ENCODE measurements at places on chromosomes 13 and 19. TPM values are rescaled to one million over a fixed set of nuclear protein-coding genes. Genes with fewer than 3 reads are reported as not detected.

DNA sequence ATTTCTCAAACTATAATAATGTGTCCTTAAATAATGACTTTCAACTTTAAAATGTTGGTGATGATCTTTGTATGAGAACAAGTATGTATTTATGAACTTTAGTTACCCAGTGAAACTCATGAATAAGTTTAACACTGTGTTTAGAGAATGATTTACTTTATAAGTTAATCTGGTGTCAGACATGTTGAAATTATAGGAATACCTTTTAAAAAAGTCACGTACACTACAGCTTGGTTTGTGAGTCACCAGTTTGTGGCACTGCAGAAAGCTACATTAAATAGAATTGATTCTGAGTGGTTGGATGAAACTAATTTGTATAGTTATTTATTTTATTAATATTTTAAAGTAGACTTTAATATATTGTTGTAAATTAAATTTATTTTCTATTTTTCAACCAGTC lies 1366.2 kb upstream of the PCDH20 start:
- no peak for DNase-seq

- no peak for DNase-seq
Measured at GRCh38 chr19:45567609-45568008, 17.0 kb downstream of the OPA3 start.

DNA sequence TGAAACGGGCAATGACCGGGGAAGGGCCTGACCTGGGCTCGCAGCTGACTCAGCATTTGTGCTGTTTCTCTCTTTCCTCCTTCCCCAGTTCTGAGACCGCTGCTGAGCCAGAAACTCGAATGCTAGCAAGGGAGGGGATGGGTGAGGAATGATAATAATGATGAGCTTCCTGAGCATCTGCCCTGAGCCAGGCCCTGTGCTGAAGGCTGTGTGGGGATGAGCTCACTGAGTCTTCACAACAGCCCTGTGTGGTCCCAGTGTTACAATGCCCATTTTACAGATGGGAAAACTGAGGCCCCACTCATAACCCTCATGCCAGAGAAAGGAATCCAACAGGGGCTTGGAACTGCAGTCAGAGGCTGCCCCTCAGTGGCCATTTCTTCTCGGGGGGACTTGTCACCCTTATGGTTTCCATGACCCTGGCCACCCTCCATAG lies 8.1 kb downstream of the SULT2B1 start:
- DNase-seq = no peak

- no peak for DNase-seq
Measured at GRCh38 chr19:8355631-8356402, 8.1 kb upstream of the ANGPTL4 start.

- no peak for DNase-seq
Measured at GRCh38 chr13:39618561-39618960, 15.6 kb upstream of the LHFPL6 start.

DNA sequence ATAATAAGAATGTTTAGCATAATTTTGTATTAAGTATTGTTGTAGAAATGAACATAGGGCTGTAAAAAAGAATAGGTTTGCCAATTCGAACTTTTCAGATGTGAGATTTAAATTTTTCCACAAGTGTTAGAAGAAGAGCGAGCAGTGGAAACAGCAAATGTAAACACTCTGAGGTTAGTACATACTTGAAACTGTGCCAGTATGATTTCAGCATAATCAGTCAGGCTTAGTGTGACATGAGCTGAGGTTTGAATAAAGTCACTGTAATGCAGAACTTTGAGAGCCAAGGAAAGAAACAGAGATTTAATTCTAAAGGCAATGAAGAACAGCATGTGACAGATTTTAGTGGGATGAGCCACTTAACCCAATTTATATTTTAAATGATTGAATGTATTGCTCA lies 2166.4 kb downstream of the PCDH9 start:
- no peak for DNase-seq

DNA sequence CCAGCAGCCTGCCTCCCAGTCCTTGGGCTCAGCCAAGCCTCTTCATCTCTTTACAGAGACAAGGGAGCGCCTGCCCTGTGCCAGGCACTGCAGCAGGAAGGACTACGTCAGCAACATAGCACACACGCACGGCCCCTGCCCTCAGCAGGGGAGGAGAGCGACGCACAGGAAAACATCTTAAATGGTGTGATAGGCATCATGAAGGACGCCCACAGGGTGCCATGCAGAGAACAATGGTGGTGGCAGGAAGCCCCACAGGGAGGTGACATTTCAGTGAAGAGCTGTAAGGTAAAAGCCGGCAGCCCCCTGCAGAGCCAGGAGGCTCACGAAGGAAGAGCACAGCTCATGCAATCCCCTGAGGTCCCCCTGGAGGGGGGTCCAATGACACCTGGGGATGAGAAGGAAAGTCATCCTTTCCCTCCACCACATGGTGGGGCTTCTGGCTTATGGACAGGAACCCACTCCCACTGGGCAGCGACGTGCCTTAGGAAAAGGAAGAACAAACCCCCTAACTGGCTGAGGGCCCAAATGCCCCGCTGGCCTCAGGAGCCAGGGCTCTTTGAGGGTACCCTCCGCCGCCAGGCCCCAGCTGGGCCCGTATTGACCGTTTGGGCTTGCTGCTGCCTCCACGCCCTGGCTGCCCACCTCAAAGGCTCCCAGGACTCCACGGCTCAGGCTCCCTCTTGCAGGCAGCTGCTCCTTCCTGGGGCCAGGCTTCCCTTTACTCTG lies 37.3 kb upstream of the C13orf42 start:
- DNase-seq = no peak

DNA sequence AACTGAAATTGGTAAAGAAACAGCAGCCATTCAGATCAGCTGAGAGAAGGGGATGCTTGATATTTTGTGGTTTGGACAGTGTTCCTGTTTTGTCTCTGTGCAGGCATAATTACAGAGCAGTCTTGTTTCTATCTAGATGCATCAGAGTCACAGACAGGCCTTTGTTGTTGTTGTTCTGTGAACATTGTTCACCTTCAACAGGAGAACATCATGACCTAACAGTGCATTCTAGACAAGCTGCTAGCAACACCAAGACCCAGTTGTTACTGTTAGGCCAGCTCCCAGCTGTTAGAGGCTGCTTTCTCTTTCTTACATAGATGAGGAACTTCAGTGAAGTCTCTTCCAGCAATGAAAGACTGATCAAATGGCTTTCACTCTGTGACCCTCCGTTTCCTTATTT lies 8.5 kb upstream of the LSR start:
- no peak for DNase-seq

- no peak for DNase-seq
Measured at GRCh38 chr19:28456708-28457320, 756.1 kb downstream of the UQCRFS1 start.

GRCh38 chr19:16496613-16496983 lies 404 bp downstream of the C19orf44 start:
- no peak for DNase-seq

GRCh38 chr19:14450168-14450874 lies 17.2 kb downstream of the PKN1 start:
- no peak for DNase-seq

DNA sequence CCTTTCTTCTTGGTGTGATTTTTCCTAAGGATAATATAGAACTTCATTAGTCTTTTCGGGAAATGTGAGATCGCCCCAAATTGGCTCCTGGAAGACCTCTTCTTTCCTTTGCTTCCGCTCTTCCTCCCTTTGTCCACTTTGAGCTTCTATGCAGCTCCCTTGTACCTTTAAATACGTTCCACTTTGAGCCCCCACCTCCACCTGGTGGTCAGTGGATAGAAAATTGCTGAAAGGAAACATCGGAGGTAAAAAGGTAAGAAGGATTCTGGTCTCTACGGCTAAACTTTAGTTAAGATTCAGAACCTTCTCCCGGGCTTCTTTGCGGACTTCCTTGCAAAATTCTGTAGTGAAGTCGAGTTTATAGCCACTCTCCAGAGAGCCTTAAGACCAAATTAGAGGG lies 55.0 kb upstream of the TM9SF2 start:
- no peak for DNase-seq

GRCh38 chr13:95083758-95084157 lies 217.5 kb downstream of the ABCC4 start:
- no peak for DNase-seq

- no peak for DNase-seq
Measured at GRCh38 chr19:50252111-50252886, 48.9 kb downstream of the MYH14 start.

GRCh38 chr19:58196901-58197616 lies 14.2 kb downstream of the ZNF274 start:
- no peak for DNase-seq

GRCh38 chr19:46000491-46001246 lies 5.4 kb downstream of the CCDC61 start:
- no peak for DNase-seq

GRCh38 chr13:92573467-92574057 lies 653.0 kb upstream of the GPC6 start:
- DNase-seq = no peak

DNA sequence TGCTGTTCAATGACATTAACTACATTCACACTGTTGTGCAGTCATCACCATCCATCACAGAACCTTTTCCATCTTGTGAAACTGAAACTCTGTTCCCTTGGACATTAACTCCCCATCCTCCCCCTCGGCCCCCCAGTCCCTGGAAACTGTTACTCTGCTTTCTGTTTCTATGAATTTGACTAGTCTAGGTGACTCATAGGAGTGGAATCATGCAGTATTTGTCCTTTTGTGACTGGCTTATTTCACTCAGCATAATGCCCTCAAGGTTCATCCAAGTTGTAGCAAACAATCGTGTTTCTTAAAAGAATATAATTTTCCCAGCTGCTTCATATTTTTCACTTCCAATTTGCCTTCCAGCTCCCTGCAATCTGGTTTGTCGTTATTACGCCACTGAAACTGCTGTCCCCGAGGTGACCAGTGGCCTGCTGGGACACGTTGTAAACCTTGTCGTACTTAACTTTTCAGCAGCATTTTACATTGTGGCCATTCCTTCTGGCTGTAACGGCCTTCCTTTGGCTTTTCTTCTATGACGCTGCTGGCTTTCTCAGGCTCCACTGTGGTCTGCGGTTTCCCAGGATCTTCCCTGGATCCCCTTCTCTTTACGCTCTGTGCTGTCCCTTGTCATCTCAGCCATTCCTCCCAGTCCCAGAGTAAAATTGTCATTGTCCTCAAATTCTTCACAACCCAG lies 74.0 kb downstream of the DHRS12 start:
- DNase-seq = no peak

GRCh38 chr13:114115191-114115671 lies 17.2 kb downstream of the RASA3 start:
- DNase-seq = peak; percentile 65

- no peak for DNase-seq
Measured at GRCh38 chr19:38665219-38665931, 17.9 kb downstream of the ACTN4 start.

DNA sequence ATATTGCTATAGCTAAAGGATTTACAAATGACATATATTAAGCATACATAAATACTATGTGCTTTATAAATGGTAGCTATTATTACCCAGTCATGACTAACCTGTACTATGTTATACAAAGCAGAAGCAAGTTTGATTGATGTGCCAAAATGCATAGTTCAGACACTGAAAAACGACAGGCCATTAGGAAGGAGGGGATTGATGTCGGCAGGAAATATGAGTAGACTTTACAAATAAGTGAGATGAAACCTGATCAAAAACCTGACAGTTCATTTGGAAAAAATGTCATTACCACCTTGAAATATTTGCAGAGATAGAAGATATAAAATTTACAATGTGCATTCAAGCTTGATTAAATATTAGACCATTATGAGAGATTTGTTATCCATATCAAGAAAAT lies 38.8 kb upstream of the TPP2 start:
- DNase-seq = no peak

DNA sequence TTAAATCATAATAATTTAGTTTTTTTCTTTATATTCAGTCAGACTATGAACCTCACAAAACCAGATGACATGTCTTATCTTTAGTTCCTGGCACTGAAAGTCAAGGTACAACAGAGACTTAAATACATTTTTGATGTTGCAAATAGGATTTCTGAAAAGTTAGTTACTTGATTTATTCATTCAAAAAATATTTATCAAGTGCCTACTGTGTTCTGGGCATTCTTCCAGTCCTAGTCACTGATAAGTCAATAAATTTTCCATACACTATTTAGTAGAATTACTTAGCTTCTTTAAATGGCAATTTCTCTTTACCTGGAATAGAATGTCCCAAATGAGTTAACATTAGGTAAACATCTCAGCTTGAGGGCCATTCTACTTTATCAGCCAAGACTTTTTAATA lies 938.3 kb upstream of the PCDH9 start:
- DNase-seq = no peak

DNA sequence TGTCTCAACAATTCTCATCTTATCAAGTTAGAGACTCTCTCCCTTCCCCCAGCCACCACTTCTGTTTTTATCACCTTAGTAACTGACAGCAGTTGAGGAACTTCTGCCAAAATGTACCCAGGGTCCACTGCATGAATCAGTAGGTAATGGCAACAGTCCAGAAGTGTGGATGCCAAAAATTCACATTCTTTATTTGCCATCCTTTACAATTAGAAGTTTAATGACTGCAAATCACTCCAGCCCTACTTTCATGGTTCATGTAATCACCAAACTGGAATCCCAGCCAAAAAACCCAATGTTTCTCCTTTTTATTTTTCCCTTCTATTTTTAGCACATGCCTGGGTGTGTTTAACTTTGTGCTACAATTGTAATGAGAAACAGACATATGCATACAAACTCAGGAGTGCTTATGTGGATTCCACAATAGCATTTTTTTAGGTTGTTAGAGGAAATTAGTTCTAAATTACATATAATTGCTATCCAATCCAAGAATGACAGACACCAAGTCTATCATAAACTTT lies 243.5 kb downstream of the RGCC start:
- no peak for DNase-seq

DNA sequence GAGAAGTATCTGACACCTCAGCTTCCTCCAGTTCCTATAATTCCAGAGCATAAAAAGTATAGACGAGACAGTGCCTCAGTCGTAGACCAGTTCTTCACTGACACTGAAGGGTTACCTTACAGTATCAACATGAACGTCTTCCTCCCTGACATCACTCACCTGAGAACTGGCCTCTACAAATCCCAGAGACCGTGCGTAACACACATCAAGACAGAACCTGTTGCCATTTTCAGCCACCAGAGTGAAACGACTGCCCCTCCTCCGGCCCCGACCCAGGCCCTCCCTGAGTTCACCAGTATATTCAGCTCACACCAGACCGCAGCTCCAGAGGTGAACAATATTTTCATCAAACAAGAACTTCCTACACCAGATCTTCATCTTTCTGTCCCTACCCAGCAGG lies 3.1 kb downstream of the KLF5 start:
- DNase-seq = no peak

- no peak for DNase-seq
Measured at GRCh38 chr13:57627663-57628062, 3.9 kb upstream of the PCDH17 start.

DNA sequence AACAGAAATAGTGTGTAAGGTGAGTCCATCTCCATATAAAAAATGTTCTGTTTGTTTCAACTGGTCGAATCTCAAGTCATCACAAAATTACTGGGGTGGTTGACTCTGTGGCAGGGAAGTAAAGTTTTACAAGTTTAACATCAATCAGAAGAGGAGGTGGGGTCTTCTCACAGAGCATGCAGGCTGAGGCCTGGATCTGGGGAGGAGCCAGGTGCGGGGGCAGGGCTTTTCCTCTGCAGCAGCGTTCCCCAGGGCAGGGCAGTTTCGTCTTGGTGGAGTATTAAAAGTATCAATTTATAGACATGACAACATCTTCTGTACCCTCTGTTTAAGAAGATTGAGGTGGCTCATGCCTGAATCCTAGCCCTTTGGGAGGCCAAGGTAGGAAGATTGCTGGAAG lies 68.8 kb downstream of the SLC7A9 start:
- DNase-seq = no peak

GRCh38 chr19:40754611-40755247 lies 3.7 kb downstream of the SNRPA start:
- no peak for DNase-seq

SYNGR4 gene
- total RNA-seq = not detected

GNG7 gene
- 11.5 TPM for total RNA-seq

DOHH gene
- 8.4 TPM for total RNA-seq

ZNF497 gene
- total RNA-seq = 2.0 TPM

PCDH8 gene
- 1.9 TPM for total RNA-seq
